T-helper 1 cell treated with Interleukin-12 subunit alpha and Interleukin-12 subunit beta and Interleukin-4 antibody, amounts not matched to agents 30 ng/mL and 1 ng/mL, for 36 hours (primary cell): ENCODE measurements at places on chromosomes 12 and 14. TPM values are rescaled to one million over a fixed set of nuclear protein-coding genes. Genes with fewer than 3 reads are reported as not detected.

Gene PTCSC3
- not detected in 2 replicates for total RNA-seq

Gene ANKRD13A
- 78.8 and 82.1 TPM in 2 replicates for total RNA-seq

Gene ATP23
- total RNA-seq = 8.4 and 11.2 TPM in 2 replicates

Gene MYRFL
- total RNA-seq = 0.10 TPM in 1 of 2 replicates, not detected in the other

Gene SSPN
- total RNA-seq = not detected in 2 replicates

Gene PPP1R36
- total RNA-seq = 0.20 TPM in 1 of 2 replicates, not detected in the other

Gene HPD
- total RNA-seq = not detected in 2 replicates

Gene CRIP1
- 220 and 231 TPM in 2 replicates for total RNA-seq

Gene PNMA1
- total RNA-seq = 18.1 and 20.3 TPM in 2 replicates

Gene PTPRO
- 5.4 and 8.3 TPM in 2 replicates for total RNA-seq

Gene PGF
- 0.20 and 0.29 TPM in 2 replicates for total RNA-seq
